Stimulated activated CD8-positive, alpha-beta memory T cell treated with anti-CD3 and anti-CD28 coated beads, Interleukin-2, amount 100 ng/mL, for 48 hours (primary cell): ENCODE measurements at places on chromosomes 2 and 18.

- DNase-seq, result no peak
Measured at GRCh38 chr18:67597759-67598158, 81.2 kb upstream of the DSEL start.

- no peak for DNase-seq
Measured at GRCh38 chr2:49812730-49813129, 658.4 kb upstream of the FSHR start.

- no peak for DNase-seq
Measured at GRCh38 chr2:29325544-29325943, 210.3 kb downstream of the CLIP4 start.

DNA sequence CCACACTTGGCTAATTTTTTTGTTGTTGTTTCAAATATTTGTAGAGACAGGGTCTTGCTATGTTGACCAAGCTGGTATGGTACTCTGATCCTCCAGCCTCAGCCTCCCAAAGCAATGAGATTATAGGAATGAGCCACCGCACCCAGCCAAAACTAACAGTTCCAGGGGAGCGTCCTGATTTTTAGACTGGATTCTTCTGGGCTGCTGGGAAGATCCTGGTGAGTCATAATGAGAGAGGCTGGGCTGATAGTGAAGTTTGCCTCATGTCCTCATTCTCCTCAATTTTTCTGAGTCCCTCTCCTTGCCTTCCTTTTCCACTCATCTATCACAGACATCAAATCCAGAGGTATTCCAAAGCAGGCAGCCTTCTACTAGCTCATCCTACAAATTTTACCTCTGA, 81.3 kb downstream of the VSNL1 start:
- no peak for DNase-seq

DNA sequence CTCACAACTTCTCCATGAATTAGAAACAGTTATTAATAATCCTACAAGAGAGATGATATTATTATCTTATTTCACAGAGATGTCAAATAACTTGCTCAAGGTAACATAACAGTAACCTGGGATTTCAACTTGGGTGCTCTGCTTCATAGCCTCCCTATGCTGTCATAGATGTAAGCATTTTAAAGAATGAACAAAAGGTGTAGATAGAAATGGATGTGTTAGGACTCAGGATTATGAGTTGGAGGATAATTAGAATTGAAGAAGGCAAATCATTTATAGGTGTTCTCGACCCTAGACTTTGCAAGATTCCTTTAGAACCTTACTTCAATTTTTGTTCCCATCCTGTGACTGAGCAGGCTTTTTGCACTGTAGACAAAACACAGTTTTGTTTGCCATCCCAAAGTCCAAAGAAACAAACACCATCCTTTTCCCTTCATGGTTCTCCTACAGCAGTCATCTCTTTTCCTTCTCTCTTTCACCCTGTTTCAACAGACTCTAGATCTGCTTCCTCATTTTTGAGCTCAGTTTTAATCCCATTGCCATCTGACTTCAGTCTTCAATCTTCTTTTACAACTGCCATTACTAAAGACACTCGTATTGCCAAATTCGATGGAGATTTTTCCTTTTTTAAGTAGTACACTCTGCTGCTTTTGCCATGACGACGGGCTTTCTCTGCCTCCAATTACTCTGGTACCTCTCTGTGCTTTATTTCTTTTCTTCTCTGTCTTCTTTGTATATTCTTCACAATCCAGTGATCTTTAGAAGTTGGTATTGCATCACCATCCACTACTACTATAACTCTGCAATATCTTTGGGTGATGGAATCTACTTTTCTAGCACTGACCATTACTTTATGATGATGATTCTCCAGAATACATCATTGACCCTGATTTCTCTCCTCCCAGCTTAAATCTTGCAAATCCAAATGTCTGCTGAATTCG, 4.5 kb downstream of the HNMT start:
- no peak for DNase-seq

DNA sequence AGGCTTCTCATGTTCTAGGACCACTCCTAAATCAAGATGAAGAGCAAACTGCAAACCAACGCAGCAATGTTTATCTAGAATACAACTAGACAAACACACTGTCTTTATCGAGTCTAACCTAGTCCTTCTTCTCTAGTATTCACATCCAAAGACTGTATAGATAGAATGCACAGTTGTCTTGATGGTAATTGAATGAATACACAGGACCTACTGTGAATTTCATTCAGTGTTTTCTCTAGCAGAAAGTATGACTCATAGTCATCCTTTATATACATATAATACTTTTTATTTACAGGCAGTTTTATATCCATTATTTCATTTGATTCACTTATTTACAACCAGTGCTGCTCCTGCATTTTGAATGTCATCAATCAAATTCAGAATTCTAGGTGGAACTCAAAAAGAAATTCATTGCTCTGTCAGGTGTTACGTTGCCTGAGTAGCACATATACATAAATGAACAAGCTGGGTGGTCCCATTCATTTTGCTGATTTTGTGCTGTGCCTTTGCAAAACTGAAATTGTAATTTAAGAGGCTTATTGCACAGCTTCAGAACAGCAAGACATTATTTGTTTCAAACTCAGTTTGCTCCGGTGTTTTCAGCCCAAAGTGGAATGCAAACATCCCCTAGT, 374.8 kb downstream of the EPHA4 start:
- no peak for DNase-seq

DNA sequence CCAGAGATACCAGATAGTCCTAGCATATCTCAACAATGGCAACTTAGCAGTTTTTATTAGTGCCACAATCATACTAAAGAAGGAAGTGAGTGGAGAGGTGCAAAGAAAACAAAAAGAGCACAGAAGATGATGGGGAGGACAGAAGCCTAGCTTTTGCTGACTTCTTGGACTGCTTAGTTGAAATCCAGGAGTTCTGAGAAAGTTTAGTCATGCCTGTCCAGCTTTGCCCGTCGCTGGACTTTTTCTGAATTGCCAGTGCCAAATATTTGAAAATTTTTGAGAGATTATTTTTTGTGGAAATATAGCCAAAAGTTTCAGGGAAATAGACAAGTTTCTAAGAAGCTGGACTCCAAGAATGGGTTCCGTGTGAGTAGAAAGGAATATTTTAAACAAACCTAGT, 558.7 kb upstream of the TNP1 start:
- DNase-seq, result no peak

- no peak for DNase-seq
Measured at GRCh38 chr2:63052411-63053080, 1.9 kb downstream of the OTX1 start.

- DNase-seq, result no peak
Measured at GRCh38 chr2:97747716-97748115, 34.3 kb downstream of the ZAP70 start.

DNA sequence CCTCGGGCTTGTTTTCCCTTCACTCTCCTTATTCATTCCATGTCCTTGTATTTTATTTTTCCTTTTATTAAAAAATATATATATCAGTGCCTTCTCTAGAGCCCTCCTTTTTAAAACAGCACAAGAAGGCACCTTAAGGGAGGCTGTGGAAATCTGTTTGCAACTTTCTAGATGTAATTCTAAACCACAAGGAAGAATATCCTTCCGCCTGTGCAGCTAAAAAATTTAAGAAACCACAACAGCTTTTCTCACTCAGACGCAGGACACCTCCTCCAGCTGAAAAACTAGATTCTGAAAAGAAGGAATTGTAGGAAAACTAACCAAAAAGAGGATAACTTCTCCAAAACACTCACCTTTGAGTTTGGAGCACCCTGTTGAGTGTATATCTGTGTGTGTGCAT, 142.2 kb downstream of the BCL11A start:
- DNase-seq, result no peak

- DNase-seq, result no peak
Measured at GRCh38 chr2:106853631-106854030, 32.3 kb downstream of the ST6GAL2 start.

- no peak for DNase-seq
Measured at GRCh38 chr2:84283506-84283905, 175.6 kb downstream of the SUCLG1 start.

- DNase-seq, result no peak
Measured at GRCh38 chr2:233935426-233935825, 18.3 kb downstream of the TRPM8 start.

DNA sequence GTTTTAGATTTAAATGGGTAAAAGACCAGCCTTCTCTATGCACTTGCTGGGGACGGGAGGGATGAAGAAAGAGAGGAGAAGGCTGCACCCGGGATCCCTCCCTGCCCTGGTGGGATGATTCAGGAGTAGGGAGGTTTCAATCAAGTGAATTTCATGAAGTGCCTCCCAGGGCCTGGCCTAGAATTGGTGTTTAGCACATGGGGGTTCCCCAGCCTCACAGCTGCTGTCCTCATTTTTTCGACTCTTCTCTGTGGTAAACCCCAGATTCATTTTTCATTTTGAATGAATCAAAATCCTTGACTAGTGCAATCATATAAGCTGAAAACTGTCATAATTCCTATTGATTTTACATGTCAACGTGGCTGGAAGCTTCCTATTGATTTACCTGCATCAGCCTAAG, 81.1 kb downstream of the LPIN1 start:
- DNase-seq, result peak; percentile 5

GRCh38 chr18:9681217-9681616, 26.9 kb upstream of the RAB31 start:
- no peak for DNase-seq

DNA sequence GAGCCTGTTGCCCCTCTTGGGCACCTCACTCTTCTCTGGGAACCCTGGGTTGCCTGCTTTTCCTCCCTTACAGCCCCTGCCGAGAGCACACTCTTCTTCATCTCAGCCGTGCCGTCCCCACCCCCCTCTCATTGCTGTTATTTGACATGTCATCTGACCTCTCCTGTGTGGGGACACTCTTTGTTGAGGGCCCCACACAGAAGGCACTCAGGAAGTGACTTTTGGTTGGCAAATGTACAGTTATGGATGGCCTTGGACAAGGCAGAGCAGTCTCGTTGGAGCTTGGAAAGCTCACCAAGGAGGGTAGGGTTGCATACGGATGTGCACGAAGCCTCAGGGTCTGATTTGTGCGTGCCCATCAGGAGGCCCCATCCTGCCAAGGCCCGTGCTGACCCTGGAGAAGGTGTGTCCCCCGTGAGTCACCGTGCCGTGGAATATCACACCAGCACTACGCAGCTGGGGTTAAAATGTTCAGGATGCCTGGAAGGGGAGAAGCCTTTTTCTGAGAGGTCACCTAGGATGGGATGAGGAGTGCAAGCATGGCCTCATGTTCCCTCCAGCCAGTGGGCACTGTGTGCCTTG, 93.9 kb downstream of the CTIF start:
- no peak for DNase-seq

- peak; percentile 79 for DNase-seq
Measured at GRCh38 chr18:47150029-47150823, at the start of gene HDHD2. HDHD2 (minus strand) TSS chr18:47150500; CDS start chr18:47136439, 14,061 bp downstream.

DNA sequence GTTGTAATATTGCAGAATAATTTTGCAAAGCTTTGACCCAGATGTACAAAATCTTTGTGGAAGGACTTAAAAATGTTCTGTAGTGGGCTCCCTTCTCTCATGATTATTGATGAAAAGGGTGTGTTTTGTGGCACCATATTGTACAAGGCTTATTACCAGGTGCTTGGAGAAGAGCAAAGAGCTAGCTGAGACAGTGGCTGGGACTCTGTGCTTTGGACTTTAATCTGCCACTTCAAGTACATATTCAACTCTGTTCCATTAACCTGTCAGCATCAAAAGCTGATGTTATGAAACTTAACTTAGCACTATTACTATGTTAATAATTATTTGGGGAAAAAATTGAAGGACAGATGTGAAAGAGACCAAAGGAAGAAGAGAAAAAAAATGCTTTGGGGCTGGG, 31.0 kb downstream of the CCDC195 start:
- DNase-seq, result no peak

DNA sequence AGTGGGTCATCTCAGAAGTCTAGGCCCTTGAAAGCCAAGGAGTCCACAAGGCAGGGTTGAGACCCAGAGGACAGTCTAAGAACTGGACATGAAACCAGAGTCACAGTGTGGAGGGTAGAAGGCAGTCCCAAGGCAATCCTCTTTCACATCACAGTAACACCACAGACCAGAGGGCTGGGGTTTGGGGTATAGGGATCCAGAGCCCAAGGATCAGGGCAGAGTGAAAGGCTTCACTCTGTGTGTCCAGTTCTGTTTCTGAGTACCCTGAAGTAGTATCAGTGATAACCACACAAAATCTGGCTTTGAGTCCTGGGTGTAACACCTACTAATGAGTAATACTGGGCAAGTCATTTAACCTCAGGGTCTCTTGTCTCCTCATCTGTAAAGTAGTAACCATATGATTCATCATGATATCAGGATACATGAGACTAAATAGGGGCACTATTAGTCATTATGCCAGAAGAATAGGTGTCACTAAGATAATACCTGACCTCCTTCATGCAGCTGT, 91.0 kb downstream of the ICA1L start:
- no peak for DNase-seq

DNA sequence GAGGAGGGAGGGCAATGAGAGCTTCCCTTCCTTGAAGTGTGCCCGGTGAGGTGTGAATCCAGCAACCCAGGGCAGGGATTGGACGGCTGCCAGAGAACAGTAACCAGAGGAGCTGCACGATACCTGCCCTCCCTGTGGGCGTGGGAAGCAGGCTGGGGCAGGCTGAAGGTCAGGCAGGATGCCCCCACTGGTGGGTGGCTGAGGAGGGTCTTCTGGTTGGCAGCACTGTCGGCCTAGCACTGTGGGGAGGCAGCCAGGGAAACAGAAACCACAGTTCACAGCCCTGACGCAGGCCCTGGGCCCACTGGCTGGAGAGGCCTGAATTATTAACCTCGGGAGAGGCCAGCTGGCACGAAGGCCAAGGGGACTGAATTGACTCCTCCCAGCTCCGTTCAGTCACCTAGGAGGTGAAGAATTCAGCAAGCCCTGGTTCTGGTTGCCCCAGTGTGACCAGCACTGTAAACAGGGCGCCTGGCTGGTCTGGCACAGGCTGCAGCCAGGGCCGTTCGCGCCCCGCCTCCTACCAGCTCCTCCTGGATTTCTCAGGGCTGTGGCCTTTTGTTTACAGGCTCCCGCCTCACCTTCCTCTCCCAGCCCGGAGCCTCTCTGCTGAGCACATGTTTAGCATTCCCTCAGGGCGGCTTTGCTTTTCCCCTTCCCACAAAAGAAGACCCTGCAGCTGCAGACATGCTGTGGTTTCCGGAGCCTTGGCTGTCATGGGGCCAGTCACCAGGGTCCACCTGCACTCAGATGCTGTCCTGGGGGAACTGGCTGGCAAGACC, 97.8 kb downstream of the B3GNT2 start:
- no peak for DNase-seq

GRCh38 chr18:41462946-41463345, 492.1 kb upstream of the PIK3C3 start:
- DNase-seq, result no peak

DNA sequence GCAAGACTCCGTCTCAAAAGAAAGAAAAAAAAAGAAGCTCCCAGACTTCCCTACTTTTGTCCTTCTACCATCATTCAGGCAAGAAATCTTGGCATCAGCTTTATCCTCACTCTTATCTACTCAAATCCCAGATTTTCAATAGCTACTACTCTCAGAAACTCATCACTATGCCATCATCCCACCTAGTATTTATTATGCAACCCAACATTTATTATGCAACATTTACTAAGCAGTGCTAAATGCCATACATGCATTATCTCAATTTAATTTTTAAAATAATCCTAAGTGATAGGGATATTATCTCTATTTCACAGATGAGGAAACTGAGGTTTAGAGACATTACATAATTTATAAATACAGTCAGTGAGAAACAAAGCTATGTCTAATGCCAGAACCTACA, 4.1 kb downstream of the USP37 start:
- no peak for DNase-seq
